Pancreas (tissue), 10 donors: ENCODE measurements at places on chromosomes 3 and 15. TPM values are rescaled to one million over a fixed set of nuclear protein-coding genes. Genes with fewer than 3 reads are reported as not detected.

DNA sequence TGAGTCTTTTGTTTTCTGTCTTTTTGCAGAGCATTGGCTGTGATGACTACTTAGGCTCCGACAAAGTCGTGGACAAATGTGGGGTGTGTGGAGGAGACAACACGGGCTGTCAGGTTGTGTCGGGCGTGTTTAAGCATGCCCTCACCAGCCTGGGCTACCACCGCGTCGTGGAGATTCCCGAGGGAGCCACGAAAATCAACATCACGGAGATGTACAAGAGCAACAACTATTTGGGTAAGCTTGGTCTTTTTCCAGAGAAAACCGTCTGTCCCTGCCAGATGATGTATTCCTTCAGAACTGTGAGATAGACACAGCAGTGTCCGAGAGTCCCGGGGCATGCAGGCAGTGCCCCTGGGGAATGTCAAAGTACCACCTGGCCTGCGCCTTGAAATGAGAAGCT is 149.9 kb upstream of the NR2E3 start:
- no peaks in the 10 kb centered on the region for H3K36me3 ChIP-seq
- H3K4me3 ChIP-seq = no peak overlapping the region
- no peak overlapping the region for H3K27ac ChIP-seq

DNA sequence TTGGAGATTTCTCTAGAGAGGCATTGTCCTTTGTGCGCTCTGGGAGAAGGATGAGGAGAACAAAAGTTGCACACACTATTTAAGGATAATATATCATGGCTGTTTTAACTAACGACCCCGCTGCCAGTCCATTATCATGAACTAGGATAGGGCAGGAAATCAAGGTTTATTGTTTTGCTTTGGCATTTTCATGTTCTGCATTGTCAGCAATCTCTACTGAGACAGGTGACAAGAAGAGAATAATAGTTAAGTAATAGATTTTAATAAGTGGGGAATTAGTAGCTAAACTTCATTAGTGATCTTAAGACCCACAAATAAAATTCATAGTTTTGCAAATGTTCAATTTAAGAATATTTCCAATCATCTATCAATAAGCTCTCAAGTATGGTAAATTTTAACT is 20.6 kb upstream of the GMNC start:
- no peak overlapping the region for H3K4me3 ChIP-seq
- H3K4me1 ChIP-seq = no peaks in the 10 kb centered on the region
- H3K36me3 ChIP-seq = no peaks in the 10 kb centered on the region
- H3K27ac ChIP-seq = no peak overlapping the region

GRCh38 chr3:42210726-42211125 is 55.3 kb downstream of the CCK start:
- no peak overlapping the region for H3K27ac ChIP-seq
- no peak overlapping the region for H3K4me3 ChIP-seq

- no peak overlapping the region for H3K4me3 ChIP-seq
- H3K27me3 ChIP-seq = no peaks in the 10 kb centered on the region
- H3K4me1 ChIP-seq = no peaks in the 10 kb centered on the region
- H3K36me3 ChIP-seq = no peaks in the 10 kb centered on the region
- no peak for DNase-seq
Measured at GRCh38 chr15:65033659-65034269, 4.3 kb upstream of the MTFMT start.

TMCO5A gene
- not detected for total RNA-seq
